Mesenteric fat pad (tissue), 1 donor: ENCODE measurements at places on chromosomes 5 and 9.

GRCh38 chr5:35319333-35320002 lies 89.2 kb upstream of the PRLR start:
- DNase-seq = no peak

DNA sequence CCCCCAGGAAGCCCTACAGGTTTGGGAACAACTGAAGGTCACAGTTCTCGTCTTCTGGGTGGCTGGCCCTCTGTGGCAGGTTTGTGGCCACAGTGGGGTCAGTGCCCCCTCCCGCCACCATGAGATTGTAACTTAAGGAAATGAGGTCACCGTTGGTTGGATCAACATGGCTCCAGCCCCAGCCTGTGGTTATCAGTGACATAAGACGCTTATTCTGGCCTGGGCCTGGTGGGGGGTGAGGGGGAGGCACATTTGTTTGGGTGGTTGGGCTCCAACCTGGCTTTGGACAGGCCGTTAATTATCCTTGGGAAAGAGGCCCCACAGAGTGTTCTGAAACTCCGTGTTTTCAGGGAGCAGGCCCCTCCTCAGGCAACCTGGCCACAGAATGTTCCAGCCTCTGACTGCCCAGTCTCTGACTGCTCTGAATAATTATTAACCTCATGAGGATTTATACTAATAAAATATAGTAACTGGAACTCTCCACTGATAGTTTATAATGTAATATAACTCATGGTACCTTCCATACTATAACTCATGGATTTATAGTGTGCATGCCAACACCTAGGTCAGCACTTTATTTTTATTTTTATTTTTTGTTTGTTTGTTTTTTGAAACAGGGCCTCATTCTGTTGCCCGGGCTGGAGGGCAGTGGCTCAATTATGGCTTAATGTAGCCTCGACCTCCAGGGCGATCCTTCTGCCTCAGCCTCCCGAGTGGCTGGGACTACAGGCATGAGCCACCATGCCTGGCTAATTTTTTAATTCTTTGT lies 58.0 kb upstream of the RPL26L1 start:
- DNase-seq = no peak

DNA sequence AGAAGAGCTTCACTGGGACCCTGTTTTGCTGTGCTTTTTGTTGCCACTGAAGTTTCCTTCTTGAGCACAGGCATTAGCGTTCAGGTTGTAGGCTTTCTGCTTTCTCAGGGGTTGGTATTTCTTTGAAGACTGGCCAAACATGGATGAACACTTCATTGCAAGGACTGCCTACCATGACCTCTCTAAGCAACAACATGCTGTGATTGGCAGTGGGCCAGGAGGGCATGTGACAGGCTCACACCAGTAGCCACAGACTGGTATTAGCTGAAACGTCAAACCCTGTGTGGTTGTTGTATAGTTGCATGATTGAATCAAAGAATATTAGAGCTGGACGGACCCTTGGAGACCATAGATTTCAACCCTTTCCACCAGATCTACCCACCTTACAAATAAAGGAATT lies 20.0 kb upstream of the MLANA start:
- no peak for DNase-seq

DNA sequence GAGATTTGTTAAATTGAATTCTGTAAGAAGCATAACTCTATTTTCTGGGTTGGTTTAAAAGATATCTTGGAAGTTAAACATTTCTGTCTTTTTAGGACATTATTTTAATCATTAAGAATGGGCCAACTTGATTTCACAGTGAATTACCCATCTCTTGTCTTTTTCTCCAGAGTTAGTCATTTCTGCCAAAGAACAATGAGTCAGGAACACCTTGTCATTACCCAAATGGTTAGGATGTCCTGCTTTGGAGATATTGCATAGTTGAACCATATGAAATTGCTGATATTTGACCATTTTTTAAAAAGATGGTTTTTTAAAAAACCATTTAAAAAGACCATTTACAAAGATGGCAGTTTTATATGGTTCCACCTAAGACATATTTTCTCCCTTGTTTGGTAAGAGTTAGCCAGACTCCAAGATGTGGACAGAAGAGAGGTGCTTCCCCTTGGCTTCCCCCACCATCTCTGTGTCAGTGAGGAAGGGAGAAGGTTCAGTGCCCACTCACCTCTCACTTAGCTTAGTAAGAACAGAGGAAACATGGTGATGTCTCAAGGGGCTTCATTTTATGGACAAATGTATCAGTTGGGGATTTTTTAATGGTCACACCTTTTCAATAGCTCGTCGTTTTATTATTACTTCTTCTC lies 103.0 kb downstream of the PCSK1 start:
- no peak for DNase-seq

- DNase-seq = no peak
These were observed 233.4 kb downstream of the RAB3C start for GRCh38 chr5:58816181-58816731.

- DNase-seq = no peak
These were observed 322.8 kb upstream of the RFX3 start for GRCh38 chr9:3848445-3849114.

DNA sequence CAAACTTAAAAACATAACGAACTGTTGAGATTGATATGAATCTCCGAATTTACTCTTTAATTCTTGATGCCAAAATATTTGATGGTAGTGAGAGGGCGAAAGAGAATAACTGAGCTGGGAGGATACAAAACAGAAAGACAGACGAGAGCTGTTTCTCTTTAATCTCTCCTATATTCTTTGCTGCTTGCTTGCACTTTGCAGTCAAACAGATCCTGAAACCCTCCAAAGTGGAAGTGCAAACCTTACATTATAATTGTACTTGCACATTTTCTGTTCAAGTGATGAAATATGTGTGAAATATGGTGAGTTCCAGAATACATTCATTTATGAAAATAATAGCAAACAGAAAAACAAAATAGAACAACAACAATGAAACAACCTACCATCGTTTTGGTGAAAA lies 63.8 kb downstream of the PAM start:
- no peak for DNase-seq

DNA sequence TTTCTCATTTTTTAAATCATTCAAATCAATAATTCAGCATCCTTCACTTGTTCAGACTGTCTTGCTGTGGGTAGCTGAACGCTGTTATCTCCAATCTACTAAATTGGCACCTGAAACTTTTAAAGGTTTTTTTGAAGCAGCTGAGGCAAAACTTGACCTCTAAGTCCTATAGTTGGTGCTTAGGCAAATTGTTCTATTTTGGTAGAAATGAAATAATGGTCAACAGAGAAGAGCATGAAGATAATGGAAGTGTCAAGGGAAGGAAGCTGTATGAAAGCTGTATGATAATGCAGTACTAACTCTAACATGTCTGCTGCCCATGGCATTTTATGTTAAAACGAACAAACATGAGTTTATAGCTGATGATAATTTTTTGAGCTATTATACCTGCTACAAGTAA lies 138.0 kb downstream of the GDNF start:
- no peak for DNase-seq

DNA sequence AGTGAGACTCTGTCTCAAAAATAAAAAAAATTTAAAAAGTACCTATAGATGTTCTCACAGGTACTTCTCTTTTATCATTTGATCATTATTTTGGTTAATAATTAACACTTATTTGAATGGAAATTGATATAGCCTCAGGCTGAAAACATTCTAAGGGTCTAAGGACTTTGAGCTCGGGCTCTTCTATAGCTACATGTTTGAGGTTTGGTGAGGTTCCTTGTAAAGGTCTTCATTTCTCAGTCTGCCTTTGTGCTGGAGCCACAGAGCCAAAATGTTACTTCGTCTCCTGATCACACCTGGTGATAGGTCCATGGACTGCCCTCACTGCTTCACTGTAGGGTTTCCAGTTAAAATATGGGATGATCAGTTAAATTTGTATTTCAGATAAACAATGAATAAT lies 22.6 kb downstream of the ARHGEF37 start:
- DNase-seq = no peak

DNA sequence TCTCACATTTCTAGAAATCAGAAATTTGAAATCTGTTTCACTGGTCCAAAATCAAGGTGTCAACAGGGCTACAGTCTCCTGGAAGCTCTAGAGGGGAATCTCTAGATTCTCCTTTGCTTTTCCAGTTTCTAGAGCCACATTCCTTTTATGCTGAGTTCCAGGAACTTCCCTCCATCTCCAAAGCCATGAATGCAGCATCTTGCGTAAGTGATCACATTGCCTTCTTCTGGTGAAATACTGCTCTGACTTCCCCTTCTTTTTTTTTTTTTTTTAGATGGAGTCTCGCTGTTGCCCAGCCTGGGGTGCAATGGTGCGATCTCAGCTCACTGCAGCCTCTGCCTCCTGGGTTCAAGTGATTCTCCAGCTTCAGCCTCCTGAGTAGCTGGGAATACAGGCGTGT lies 23.8 kb downstream of the GDA start:
- no peak for DNase-seq

- no peak for DNase-seq
These were observed 384 bp downstream of the COL5A1 start for GRCh38 chr9:134641990-134642384.

- DNase-seq = no peak
These were observed 448.6 kb downstream of the PLK2 start for GRCh38 chr5:58011301-58011700.

GRCh38 chr5:16673241-16674201 lies 56.7 kb upstream of the RETREG1 start:
- DNase-seq = no peak

DNA sequence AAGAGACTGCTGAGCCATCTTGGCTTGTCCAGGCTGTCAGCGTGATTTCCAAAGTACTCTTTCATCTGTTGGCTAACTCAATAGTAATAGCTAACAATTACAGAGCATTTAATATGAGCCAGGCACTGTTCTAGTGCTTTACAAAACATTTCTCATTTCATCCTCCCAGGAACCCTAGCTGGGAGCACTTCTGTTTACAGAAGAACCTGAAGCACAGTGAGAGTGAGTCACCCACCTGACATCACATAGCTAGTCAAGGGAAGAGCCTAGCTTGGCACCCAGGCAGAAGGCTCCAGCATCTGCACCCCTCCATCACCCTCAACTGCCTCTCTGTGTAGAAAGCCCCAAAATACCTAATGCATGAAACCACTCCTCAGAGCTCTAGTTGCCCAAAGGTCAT lies 57.5 kb upstream of the IQGAP2 start:
- no peak for DNase-seq
